ENCODE measurements at places on chromosomes 2 and 18.

GRCh38 chr2:241514553-241514952 lies 6.2 kb upstream of the STK25 start:
- no peak for DNase-seq

- no peak for DNase-seq
These were observed 7.1 kb downstream of the ZNF532 start for GRCh38 chr18:58871514-58872420.

DNA sequence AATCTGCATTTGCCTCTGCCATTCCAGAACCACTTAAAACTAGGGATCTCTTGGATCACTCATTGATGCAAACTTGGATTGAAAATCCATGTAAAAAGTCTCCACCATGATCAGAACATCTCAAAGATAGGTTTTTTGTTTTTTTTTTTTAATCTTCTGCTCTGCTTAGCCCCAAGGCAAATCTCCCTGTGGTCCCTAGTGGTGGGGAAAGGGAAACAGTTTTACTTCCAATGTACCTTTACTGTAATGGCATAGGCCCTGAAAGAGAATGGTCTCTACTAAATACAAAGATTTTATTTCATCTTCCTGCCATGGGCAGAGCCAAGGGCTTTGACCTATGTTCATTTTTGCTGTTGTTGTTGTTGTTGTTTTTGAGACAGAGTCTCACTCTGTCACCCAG lies 78.4 kb downstream of the KANSL1L start:
- no peak for DNase-seq

GRCh38 chr18:43720041-43720440 lies 442.8 kb upstream of the SYT4 start:
- no peak for DNase-seq

DNA sequence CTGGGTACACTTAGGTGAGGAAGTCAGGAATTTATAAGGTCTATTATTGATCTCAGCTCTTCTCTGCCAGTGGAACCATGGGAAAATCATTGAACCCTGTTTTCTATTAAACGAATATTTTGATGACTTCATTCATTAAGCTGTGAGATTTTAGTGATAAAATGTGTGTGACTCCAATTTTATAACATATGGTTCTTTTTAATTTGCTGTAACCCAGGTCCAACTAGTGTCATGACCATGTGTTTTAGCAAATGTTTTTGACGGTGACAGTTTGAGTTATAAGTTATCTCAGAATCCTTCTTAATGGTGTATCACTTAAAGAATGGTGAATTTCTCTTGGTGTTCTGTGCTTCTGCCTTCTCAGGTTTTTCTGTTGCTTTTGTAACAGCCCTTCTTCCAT lies 213.1 kb downstream of the MCFD2 start:
- no peak for DNase-seq

GRCh38 chr18:44342162-44342561 lies 338.5 kb upstream of the SETBP1 start:
- DNase-seq: no peak

DNA sequence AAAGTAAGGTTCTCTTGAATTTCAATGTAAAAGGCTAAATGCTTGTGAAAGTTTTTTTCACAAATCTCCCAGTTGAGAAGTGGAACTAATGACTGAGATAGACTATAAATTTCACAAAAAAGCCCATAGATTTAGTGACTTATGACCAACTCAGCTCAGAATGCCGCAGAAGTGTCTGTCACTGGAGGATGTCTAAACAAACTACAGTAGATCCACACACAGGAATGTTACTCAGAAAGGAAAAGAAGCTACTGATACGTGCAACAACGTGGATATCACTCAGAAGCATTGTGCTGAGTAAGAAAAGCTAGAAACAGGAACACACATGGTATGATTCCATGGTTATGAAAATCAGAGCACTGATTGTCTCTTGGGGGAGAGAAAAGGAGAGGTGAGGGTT lies 151.9 kb downstream of the DOCK10 start:
- DNase-seq: no peak

- no peak for DNase-seq
These were observed 40.6 kb downstream of the CHST10 start for GRCh38 chr2:100376836-100377235.

- peak; percentile 15 for DNase-seq
These were observed 20.4 kb downstream of the IFIH1 start for GRCh38 chr2:162297925-162298552.

DNA sequence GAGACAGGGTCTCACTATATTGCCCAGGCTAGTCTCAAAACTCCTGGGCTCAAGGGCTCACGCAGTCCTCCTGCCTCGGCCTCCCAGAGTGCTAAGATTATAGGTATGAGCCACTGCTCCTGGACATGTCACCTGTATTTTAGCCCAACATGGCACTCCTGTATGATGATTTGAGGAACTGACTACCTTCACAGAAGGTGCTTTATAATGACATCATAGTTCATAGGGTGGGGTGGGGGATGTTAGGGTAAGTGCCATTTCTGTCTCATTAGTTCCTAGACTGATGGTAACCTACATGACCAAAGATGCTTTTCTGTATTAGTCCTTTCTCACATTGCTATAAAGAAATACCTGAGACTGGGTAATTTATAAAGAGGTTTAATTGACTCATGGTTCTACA lies 109.7 kb downstream of the MAP4K4 start:
- DNase-seq: no peak

GRCh38 chr2:26607698-26608097 lies 33.5 kb downstream of the CIB4 start:
- no peak for DNase-seq

GRCh38 chr18:26424428-26425147 lies 123.8 kb downstream of the KCTD1 start:
- no peak for DNase-seq

GRCh38 chr2:217997510-217997909 lies 5.3 kb downstream of the TNS1 start:
- DNase-seq: no peak

DNA sequence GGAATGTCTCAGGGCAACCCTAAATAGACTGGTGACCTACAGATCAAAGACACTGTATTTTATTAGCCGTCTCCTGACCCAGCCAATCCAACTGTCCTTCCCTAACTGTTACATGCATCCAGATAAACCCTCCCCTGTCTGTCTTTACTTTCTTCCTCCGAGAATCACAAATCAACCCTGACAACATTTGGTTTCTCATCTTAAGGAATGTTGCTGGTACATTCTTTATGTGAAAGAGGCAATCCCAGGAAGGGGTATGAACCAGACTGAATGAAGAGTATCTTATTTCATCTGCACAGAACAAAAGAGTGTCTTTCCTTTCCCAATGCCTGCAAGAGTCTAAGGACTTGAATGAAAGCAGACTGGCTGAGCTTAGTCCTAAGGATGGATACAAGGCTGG lies 113.9 kb upstream of the LTBP1 start:
- DNase-seq: no peak

DNA sequence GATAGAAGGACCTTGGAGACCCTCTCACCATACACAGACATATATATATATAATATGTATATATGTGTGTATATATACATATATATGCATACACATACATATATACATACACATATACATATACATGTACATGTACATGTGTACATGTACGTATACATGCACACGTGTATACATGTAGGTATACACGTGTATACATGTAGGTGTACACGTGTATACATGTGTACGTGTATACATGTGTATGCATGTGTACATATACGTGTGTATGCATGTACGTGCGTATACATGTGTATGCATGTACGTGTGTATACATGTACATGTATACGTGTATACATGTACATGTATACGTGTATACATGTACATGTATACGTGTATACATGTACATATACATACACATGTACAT lies 54.5 kb downstream of the DPP10 start:
- no peak for DNase-seq

GRCh38 chr2:208549546-208550158 lies 143.1 kb downstream of the PTH2R start:
- no peak for DNase-seq

GRCh38 chr18:33355263-33355662 lies 85.3 kb downstream of the CCDC178 start:
- no peak for DNase-seq

- no peak for DNase-seq
These were observed 4.9 kb downstream of the NEMP2 start for GRCh38 chr2:190529486-190530247.

- no peak for DNase-seq
These were observed 124.2 kb downstream of the UBE2E3 start for GRCh38 chr2:181104512-181105115.

DNA sequence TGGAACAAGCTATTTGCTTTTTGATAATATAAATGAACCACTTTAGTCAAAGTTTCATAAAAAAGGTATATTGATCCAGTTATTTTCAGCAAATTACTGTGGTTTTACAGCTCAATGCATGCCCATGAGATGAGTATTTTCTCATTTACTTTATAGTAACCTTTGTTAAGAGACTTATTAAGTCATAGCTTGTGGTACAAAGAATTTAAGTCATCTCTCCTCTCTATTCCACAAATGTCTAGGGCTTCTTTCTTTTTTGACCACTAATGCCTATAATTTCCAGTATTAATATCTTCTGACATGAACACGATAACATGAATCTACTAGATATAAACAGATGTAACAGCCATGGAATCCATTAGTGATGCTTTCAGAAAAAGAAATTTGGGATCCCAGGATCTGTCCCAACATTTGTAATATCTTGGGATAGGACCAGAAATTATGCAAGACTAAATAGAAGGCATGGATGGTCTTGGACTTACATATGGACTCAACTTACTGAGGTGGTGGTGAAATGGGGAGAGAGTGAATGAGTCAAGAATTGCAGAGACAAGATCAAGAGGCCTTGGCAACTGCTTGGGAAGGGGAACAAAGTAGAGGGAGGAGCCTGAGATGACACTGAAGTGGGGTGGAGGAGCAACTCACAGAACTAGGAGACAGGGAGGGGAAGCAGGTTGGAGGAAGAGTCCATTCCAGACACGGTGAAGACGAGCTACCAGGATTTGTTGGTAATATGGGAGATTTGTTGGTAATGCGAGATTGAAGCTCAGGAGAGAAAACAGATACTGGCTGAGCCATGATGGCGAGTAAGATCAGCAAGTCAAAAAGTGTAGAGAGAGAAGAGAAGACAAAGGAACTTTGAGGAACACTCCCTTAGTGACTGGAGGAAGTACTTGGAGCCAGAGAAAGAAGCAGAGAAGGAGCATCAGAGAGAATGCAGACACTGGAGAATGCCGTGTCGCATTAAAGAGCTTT lies 42.4 kb upstream of the KDM3A start:
- no peak for DNase-seq

DNA sequence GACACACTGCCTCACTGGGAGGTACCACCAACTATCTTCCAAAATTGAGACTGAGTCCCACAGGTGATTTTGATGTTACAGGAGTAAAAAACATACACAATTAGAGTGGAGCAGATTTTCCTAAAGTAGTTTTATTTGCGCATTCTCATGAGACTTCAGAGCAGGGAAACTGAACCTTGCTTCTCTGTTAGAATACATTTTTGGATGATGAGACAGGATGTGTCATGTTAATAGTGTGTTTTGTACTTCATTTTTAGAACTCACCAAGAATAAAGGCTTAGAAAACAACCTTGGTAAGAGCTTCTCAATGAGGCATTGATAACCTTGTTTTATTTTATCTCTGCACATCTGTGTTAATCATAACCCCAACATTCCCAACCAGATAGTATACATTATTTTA lies 310.2 kb upstream of the GALNT5 start:
- DNase-seq: no peak

- no peak for DNase-seq
These were observed 510.6 kb downstream of the ERBB4 start for GRCh38 chr2:212027681-212028628.

- DNase-seq: peak; percentile 32
These were observed 80.7 kb upstream of the LDLRAD4 start for GRCh38 chr18:13137670-13138419.

DNA sequence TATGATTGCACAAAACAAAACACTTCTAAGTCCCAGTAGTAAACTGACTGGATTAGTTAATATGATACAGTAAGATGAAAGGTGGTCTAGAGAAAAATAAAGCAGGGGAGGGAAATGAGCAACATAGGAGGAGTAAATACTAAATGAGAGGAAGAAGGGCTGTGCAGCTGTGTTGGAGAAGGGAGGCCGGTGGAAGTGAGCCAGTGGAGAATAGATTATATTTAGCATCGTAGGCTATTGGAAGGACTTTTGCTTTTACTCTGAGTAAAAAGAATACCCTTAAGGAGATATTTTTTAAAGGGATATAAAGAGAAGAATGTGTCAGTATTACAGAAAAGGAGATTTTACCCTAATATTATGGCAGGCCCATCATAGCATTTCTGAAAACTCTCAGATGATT lies 12.7 kb downstream of the WDR75 start:
- DNase-seq: no peak

DNA sequence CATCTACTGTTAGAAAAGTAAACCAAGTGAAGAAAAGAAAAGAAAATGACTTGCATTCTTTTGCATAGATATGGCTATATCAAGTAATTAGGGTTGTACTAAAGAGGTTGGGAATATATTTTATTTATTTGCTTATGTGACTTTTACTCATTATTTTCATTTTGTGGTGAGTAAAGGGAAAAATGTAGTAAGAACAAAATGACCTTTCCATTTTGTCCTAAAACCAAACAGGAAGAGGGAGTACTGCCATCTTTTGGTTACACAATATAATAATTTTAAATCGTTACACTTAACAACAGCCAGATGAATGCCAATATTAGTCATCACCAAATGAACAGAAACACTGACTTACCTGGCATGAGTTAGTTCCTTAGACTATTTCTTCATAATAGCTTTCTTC lies 47.3 kb upstream of the NDUFV2 start:
- no peak for DNase-seq

DNA sequence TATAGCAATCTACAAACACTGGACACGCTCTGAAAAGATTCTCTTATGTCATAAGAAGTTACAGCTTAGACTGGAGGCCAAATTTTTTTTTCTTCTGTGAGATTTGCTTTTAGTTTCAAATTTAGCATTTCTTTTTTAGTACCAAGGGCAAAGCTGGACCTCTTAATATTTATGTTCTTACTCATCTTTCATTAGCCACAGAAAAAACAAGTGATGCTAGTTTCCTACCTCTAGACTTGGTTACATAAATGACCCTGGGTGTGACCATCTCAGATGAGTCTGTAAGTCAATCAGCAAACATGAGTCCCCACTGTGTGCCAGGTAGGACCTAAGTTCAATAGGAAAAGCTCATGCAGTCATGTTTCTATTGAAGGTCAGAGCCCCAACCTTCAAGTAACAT lies 94.4 kb downstream of the MEP1B start:
- no peak for DNase-seq

DNA sequence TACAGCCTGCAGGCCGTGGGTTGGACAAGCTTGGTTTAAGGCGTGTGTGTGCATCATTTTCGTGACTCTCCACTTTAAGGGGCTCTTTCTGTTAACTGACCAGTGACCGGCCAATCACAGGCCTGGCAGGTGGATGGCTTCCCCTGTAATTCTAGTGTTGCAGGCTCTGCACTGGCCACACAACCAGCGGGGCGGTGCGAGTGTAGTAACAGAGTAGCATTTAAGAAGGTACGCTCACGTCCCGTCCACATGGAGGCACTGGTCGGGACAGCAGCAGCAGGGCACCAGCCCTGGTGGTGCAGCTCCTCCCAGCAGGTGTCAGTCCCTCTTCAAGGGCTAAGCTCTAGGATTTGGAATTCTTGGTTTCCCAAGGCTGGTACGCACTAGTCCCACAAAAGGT lies 8.0 kb upstream of the ANO7 start:
- DNase-seq: no peak

Data from stimulated activated CD8-positive, alpha-beta memory T cell treated with anti-CD3 and anti-CD28 coated beads, Interleukin-15, amount 100 ng/mL, for 4 hours (primary cell).